NCI-H1417 treated with DMSO at 0.1 percent for 48 hours (cell line): ENCODE measurements at places on chromosomes 11 and 22.

- DNase-seq: no peak
Observed at GRCh38 chr11:70120674-70121073, 42.6 kb downstream of the ANO1 start.

GRCh38 chr11:132840660-132841059 lies 691.6 kb downstream of the OPCML start:
- DNase-seq: no peak

DNA sequence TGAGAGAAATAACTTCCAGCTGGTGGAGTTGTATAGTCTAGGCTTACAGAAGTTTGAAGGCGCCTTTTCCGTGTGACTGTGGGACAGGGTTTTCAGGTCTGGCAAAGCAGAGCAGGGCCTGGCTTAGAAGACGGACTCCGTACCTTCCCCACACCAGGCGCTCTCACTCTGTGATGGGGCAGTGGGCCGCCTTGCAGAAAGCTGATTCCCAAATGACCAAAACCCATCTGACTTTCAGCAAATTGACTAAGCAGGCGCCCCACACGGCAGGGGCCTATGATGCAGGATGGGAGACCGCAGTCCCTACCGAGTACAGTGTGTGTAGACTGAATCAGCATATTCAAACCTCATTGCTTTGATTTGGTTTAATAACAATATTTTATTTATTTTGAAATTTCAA lies 85.8 kb upstream of the TMEM45B start:
- no peak for DNase-seq

GRCh38 chr11:17786824-17787525 lies 52.4 kb downstream of the KCNC1 start:
- DNase-seq: no peak

- DNase-seq: no peak
Observed at GRCh38 chr11:3873712-3874349, 18.4 kb downstream of the STIM1 start.

DNA sequence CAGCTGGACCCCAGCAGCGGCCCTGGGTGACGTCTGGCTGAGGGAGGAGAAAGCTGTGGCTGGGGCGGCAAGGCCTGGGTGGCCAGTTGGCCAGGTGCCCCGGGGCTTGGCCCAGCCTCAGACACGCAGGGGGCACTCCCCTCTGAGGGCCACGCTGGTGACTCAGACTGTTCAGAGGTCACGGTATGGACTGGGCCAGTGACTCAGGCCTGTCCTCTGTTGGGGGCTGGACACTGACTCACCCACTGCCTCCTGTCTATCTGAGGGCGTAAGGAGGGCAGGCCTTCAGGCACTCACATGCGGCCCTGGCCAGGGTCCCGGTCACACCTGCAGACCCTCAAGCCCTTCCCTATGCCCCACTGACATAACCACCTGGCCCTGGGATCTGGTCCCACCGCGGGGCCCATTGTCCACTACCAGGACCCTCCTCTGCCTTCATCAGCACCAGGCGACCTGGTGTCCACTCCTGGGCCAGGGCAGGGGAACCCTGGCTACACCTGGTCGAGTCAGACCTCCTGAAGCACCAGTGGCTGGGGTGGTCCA lies 3.7 kb upstream of the MUC5AC start:
- DNase-seq: no peak

DNA sequence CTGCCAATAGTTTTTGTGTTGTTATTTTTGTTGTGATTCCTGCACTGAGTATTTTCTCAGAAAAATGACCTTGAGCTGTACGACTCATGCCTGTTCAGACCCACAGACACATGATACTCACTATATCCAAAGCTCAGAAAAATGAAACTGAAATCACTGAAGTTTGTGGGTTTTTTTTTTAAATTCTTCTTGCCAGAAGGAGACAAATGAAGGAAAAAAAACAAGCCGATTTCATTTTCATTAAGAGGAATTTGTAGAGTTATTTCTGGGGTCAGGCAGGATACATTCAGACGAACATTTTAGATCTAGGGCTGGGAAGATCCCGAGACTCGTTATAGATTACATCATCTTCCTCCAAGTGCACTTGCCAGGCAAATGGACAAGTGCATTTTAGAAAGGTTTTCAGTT lies 60.4 kb downstream of the BMAL1 start:
- DNase-seq: no peak

- DNase-seq: no peak
Observed at GRCh38 chr11:7559398-7560283, 45.8 kb downstream of the PPFIBP2 start.

- DNase-seq: no peak
Observed at GRCh38 chr11:118415739-118416068, 14.3 kb downstream of the ATP5MG start.

DNA sequence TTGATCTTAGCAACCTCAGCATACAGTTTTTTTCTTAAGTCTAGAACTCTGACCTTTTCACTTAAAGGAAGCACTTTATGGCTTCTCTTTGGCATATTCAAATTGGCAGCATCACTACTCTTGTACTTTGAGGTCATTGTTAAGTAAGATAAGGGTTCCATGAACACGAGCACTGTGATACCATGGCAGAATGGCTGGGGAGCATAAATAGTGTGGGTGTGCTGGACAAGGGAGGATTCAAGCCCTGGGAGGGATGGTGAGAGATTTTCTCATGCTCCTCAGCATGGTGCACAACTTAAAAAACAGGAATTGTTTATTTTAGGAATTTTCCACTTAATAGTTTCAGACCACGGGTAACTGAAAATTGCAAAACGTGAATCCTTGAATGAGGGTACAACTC lies 111.4 kb downstream of the ATXN10 start:
- no peak for DNase-seq

GRCh38 chr11:10982704-10983510 lies 125.1 kb upstream of the ZBED5 start:
- no peak for DNase-seq

- no peak for DNase-seq
Observed at GRCh38 chr11:116334596-116334995, 438.2 kb downstream of the BUD13 start.

- no peak for DNase-seq
Observed at GRCh38 chr11:61744609-61745156, 7.8 kb upstream of the MYRF start.

DNA sequence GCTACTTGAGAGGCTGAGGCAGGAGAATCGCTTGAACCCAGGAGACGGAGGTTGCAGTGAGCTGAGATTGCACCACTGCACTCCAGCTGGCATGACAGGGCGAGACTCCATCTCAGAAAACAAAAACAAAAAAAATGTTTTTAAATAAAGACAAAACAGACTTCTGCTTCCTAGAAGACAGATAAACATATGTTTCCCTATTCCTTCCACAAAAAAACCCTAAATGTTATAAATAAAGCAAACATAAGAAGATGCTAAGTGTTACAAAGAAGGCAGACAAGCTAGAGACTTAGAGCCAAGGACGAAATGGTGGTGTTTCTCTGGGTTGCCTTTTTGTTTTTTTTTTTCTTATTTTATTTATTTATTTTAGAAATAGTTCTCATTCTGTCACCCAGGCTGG lies 5.6 kb upstream of the CLDN5 start:
- DNase-seq: no peak

DNA sequence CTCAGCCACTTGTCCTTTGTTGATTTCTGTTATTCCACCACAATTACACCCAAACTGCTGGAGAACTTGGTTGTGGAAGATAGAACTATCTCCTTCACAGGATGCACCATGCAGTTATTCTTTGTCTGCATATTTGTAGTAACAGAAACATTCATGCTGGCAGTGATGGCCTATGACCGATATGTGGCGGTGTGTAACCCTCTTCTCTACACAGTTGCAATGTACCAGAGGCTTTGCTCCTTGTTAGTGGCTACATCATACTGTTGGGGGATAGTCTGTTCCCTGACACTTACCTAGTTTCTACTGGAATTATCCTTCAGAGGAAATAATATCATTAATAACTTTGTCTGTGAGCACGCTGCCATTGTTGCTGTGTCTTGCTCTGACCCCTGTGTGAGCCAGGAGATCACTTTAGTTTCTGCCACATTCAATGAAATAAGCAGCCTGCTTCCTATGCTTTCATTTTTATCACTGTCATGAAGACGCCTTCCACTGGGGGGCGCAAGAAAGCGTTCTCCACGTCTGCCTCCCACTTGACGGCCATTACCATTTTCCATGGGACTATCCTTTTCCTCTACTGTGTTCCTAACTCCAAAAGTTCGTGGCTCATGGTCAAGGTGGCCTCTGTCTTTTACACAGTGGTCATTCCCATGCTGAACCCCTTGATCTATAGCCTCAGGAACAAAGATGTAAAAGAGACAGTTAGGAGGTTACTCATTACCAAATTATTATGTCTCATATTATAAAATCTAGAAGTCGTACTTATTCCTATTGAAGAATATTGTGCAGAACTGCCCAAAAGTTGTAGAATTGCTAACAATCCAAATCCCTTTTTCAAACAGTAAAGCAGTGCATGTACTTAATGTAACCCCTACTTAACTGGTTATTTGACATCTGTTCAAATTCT lies 53.2 kb downstream of the OR4C6 start:
- DNase-seq: no peak
